ENCODE measurements at places on chromosomes 5 and 9.

DNA sequence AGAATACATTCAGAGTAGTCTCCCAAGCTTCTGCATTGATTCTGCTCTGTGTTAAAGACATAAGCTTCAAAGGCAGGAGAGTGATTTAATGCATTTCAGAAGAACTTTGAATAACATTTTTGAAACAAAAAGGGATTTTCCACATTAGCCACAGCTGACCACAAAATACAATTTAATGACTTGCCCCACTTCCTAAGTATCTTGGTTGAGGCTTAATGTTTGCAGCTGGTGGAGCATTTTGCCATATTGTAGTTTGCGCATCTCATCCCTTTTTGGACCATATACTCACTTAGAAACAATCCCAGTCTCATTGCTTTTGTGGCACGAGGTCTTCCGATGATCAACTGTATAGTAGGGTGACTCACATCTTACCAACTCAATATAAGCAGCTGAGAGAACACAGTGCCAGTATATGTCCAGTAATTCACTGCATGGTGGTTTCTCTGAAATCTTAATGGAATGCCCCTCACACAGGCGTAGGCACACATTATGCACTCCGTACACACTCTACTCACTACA lies 455.8 kb upstream of the PTGER4 start:
- DNase-seq, result no peak

DNA sequence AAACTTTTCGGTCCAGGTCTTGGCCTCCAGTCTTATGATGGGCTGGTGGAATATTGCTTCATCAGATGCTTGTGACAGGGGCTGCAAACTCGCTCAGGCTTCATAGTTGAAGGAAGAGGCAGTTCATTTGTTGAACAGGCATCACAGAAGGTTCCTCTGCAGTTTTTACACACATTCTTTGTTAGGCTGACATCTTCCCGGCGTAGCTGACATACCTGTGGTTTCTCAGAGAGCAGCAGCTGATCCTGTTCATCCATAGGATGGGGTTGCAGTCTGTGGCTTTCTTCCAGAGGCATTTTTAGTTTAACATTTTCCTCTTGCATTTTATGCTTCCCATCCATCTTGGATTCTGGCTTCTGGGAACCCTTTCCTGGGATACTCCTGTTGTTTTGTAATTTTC lies 1255.2 kb downstream of the EFNA5 start:
- no peak for DNase-seq

DNA sequence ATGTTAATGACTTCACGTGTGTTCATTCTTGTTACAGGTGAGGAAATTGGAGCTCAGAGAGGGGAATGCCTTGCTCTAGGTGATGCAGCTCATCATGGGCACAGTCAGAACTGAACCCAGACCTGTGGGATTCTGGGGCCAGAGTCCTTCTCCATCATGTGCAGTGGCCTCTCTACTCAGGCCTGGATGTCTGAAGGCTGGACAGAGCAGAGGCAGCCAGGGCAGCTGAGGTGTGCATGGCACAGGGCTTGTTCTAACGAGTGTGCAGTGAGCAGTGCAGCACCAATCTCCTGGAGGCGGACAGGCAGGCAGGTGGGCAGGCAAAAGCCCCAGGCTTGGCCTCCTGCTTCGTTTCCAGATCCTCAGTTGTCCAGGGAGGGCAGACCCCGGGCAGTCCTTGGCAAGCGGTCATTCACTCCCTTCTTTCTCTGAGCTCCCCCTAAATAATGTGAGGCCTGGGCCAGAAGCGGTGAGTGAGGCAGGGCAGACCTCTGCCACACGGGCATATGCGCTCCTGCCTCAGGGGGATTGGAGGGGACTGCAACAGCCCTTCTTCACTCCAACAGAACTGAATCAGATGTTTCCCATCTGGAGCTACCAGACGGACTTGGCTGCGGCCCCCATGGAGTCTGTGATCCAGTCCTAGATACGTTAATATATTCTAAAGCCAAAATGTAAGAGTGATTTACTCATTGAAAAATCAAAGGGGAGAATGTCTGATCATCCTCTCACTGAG lies 68.7 kb upstream of the FSTL4 start:
- no peak for DNase-seq

- DNase-seq, result no peak
Observed at GRCh38 chr5:32713361-32713769, 2.2 kb downstream of the NPR3 start.

DNA sequence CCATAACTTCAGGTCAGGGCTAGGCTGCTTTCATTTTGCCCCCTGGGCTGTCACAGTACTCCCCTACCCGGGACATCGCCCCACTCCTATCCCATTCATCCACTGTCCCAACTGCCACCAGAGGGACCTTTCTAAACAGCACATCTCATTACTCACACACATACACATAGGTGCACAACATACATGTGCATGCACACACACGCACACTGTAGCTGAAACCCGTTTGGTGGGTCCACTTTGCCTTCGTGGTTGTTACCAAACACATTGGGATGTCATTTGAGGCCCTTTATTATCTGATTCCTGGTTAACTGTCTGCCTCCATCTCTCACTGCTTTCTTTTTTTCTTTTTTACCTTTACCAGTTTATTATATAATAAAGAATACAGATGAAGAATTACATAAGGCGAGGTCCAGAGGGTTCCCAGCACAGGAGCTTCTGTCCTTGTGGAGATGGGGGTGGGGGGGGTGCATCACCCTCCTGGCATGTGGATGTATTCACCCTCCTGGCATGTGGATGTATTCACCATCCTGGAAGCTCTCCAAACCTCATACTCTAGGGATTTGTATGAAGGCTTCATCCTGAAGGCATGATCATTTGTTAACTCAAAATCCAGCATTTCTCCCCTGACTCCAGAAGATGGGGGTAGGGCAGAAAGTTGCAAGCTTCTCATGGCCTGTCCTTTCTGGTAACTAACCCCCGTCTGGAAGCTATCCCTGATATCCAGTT lies 186.0 kb downstream of the GOLPH3 start:
- no peak for DNase-seq

DNA sequence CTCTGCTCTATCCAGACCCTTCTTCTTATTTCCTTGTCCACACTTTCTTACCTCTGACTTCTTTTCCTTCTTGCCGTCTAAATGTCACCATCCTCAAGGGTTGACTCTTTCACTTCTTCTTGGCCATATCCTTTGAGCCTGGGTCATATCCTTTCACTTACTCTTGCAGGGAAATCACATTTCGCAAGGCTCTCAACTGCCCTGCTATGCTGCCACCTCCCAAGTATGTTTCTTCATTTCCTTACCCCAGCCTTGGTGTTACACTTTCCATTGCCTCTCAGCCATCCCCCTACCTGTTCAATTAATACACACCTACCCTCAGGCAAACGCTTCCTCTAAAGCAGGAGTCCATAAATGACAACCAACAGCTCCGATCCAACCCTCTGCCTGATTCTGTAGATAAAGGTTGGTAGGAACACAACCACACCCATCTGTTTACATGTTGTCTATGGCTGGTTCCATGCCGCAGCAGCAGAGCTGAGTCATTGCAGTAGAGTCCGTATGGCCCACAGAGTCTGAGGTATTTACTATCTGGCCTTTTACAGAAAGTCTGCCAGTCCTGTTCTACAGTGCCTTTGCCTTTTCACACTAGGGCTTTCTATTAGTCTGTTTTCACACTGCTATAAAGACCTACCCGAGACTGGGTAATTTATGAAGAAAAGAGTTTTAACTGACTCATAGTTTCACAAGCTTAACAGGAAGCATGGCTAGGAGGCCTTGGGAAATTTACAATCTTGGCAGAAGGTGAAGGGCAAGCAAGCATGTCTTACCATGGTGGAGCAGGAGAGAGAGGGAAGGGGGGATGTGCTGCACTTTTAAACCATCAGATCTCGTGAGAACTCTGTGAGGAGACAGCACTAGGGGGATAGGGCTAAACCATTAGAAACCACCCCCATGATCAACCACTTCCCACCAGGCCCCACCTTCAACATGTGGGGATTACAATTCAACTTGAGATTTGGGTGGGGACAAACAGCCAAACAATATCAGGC lies 97.9 kb downstream of the SV2C start:
- DNase-seq, result no peak

DNA sequence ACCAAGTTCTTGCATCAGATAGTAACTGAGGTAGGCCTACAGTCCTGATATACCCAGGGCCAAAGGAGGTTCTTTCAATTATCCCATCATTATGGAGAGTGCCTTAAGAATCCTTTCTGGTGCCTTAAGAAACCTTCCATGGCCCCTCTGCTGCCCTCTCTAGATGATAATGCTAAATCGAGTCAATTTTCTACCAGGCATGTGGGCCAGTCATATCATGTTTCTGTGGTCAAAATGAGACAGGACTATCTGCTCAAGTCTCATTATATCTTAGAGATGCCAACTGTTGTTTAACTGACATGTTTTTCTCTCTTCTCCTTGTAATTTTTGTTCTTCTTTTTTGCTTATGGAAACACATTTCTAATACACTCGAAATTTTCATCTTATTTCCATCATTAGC lies 127.6 kb downstream of the EDIL3 start:
- DNase-seq, result no peak

DNA sequence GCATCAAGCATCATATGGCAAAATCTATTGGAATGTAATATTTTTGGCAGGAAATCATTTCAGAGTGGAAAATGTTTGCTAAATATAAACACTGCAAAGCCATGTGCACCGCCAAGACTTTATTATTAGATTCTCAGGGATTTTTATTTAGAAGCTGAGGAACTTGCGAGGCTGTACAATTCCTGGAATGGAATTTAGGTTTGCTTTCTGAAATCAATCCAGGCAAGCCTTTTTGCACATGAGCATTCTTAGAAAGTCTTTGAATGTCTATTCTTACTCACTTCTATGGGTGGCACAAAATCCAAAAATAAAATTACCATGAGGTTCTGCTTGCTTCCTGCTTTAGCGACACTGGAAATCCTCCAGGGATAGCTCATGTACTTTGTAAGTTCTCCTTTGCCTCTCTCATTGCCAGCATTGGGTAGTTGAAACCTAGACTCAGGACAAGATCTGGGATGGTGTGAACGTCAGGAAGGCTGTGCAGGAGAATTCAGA lies 71.5 kb upstream of the PALM2AKAP2 start:
- DNase-seq, result no peak

DNA sequence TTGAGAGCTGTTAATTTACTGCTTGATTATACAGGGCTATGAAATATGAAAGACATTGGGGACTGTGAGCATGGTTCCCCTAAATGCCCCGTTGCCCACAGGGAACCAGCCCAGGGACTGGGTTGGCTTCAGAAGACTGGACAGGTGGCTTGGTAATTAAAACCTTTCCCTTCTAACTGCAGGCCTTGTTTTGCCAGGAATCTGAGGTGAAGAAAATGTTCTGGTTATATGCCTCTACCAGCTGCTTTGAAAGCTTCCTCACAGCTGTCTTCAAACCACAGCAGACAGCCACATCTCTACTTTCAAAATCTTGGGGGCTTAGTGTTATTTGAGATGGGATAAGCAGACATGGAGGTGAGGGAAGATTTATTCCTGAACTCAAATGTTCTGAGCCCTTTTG lies 153.3 kb upstream of the SPRY4 start:
- no peak for DNase-seq

DNA sequence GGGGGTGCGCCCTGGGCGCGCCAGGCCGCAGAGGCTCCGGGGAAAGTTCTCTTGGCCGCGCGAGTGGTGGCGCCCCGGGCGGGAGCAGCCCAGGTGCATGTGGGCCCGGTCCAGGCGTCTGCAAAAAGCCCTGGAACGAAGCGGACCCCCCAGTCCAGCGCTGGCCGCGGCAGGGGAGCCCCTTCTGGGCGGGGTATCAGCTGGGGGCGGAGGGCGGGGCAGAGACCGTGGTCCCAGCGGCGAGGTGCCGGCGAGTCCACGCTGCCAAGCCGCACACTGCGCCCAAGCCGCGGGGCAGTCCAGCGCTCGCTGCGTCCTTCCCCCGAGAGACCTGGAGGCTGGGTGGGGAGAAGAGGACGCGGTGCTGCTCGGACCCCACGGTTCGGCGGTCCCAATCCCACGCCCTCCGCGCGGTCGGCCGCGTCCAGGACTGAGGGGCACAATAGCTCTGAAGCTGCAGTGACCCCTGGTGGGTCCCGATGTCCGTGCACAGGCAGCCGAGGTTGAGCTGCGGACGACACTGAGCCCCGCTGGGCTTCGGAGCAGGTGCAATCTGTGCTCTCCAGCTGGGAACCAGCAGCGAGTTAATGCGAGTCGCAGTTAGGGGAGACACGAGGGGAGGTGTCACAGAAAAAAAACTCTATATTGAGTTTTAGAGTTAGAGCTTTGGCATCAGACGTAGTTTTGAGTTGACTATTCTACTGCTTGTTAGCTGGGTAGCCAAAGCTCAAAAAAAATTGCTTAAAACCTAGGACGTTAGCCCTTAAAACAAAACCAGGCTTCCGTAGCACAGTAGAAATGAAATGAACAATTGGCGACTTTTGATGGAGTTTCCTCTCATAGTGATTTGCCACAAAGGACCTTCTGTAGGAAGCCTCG lies 1.1 kb upstream of the EPB41L4A start:
- no peak for DNase-seq

DNA sequence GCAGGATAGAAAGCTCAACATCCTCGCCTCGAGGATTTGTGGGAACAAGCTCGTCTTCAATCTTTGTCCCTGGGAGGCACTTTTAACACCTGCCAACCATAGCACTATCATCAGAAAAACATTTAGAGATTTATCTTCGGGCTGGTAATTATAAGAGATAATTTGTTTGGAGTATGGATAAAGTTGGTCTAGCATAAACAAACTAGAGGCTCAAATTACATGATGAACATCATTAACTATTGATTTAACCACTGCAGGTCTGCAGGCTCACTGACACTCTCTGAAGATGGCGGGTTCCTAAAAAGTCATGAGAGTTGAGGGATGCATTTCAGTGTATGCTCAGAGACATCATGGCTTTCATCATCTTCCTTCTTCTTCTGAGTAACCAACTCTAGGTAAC lies 25.8 kb upstream of the PCA3 start:
- DNase-seq, result no peak

DNA sequence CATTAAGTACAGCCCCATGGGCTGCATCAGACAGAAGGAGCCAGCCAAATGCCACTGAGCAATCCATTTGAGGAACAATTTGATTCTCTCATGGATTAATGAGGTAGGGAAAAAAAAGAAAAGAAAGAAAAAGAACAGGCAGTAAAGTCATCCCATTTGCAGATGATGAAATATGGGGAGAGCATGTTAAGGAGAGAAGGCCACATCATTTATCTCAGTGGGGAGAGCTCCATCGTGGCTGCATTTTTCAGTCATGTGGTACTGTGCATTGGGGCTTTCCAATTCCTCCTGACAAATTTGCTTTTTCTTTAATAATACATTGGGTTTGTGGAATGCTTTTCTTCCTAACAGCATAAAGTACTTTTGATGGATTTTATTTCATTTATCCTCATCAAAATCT lies 375.2 kb upstream of the TLE4 start:
- DNase-seq, result no peak

DNA sequence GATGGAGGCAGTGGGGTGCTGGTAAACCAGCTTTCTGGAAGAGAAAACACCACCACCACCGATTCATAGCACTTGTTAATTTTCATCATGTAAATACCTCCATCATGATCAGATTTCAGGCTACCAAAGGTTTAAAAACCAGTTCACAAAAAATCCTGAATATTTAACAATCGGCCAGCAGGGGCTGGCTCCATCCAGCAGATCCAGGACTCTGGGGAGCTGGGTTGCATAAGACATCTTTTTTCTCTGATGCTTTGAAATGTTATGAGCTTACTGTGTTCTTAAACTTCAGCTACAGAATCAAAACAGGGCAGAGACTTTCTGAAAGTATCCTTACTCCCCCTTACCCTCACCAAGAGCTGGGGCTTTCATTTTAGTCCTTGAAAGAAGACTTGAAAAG lies 14.6 kb upstream of the RNF183 start:
- DNase-seq, result no peak

- DNase-seq, result no peak
Observed at GRCh38 chr5:62001640-62002039, 304.4 kb upstream of the KIF2A start.

- peak; percentile 91 for DNase-seq
Observed at GRCh38 chr9:113410207-113410864, at the start of the genes C9orf43 and POLE3. TSS of gene C9orf43 (plus strand) at chr9:113410747. CDS start at chr9:113413494, 2,747 bp downstream. TSS of gene POLE3 (minus strand) at chr9:113410675. CDS start at chr9:113410293, 382 bp downstream.

- DNase-seq, result no peak
Observed at GRCh38 chr5:10329446-10329819, 21.7 kb upstream of the CMBL start.
